Breast epithelium (tissue), 4 donors: ENCODE measurements at places on chromosomes 1 and 21. TPM values are rescaled to one million over a fixed set of nuclear protein-coding genes. Genes with fewer than 3 reads are reported as not detected.

GRCh38 chr1:113887402-113888175 lies at the start of gene BCL2L15:
TSS of gene BCL2L15 (minus strand) at chr1:113887581. CDS start at chr1:113887375, 206 bp downstream.
- DNase-seq: no peak

GRCh38 chr1:101004061-101004460 lies 21.5 kb downstream of the DPH5 start:
- no peak for DNase-seq

- DNase-seq: no peak
These were observed 1313.1 kb downstream of the MRPL39 start for GRCh38 chr21:24294171-24294570.

- DNase-seq: no peak
These were observed 67.9 kb upstream of the EFHD2 start for GRCh38 chr1:15341634-15342407.

DNA sequence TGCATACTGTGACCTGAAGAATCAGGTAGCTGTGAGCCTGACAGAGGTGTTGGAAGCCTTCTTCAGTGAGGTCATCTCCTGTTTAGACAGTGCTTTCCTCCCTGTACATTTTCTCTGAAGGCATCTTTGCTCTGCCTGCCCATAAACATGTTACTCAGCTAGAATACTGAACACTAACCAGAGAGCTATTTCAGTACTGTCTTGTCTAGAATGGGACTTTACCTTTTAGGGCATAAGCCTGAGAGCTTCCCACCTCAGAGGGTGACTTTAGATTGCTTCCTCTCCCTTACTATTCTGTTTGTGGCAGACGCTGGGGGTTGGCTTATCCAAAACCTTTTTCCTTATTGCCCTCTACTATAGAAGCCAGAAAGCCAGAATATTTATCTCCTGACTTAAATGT lies 23.3 kb upstream of the ZNF326 start:
- no peak for DNase-seq

DNA sequence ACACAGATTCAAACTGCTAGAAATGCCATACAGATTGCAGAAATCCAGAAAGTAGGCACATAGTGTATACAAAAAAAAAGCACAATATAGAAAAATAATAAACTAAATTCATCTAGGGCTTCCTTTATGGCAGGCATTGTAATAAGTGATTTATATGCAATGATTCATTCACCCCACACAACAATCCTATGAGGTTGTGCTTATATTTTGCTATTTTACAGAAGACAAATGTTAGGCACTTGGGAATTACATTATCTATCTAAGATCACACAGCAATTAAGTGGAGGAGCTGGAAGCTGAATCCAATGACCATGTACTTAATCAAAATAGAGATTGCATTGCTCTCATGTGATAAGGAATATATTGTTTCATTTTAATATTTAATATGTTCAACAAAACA lies 225.7 kb upstream of the KCNK2 start:
- no peak for DNase-seq

The TNFSF4 gene
- total RNA-seq: 0.66 TPM

The NHLH1 gene
- not detected for total RNA-seq

DNA sequence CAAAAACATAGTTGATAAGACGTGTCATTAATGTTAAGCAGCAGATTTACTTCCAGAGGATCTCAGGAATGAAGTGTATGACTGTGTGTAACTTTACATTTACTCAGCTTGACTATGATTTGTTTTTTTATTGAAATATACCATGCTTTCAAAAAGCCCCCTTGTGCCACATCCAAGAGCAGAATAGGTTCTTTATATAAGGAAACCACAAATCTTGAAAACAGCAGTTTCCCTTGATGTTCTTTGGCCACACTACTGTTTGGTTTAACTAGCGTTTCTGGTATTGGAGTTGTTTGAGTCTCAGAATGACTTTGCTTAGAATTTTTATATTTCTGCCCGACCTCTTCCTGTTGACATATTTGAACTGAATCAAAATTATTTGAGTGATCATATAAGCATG lies 25.0 kb downstream of the LRRC8C start:
- DNase-seq: no peak

DNA sequence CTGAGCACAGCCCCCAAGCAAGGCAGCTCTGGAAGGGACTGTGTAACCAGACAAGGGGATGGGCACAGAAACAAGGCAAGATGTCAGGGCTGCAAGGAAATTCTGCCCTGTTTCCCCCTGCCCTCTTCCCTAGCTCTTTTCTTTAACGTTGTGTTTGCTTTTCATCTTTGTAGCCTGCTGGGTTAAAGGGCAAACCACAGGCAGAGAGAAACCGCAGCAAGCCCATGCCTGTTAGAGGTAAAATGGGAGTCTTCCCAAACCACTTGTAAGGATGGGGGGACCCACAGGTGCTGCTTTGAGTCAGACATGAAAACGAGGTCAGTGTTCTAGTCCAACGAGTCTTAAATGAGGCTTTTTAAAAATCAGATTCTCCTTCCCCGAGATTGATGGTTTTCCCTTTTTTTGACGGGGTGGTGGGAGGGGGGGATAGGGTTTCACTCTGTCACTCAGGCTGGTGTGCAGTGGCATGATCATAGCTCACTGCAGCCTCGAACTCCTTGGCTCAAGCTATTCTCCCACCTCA lies 13.3 kb downstream of the TGFBR3 start:
- no peak for DNase-seq

DNA sequence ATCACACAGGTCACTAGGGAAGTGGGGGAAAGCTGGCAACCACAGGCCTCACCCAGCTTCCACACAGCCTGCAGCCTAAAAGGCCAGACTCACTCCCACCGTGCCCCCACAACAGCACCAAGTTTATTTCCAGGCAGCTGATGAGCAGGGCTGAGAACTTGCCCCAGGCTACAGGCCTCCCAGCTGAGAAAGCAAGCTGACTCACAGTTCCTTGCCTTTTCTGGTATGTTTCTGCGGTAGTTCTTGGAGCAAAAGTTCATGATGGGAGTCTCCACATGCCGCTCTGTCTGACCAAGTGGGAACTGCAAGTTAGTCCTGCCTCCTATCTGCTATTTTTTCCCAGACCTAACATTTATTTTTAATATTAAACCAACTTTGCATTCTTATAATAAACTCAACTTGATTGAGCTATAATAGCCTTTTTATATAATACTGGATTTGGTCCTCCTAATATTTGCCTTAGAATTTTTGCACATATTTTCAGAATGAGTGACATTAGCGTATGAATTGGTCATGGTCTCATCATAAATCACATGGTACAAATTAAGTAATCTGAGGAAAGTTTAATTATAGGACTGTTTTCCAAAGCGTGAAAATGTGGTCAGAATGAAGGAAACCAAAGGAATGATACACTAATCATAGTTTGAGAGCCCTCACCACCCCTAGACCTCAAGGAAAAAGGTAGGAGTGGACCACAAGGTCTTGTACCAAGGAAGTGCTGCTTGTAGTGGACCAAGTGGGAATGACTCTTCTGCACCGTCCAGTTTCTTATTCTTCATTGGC lies 30.7 kb downstream of the RPAP2 start:
- DNase-seq: no peak

DNA sequence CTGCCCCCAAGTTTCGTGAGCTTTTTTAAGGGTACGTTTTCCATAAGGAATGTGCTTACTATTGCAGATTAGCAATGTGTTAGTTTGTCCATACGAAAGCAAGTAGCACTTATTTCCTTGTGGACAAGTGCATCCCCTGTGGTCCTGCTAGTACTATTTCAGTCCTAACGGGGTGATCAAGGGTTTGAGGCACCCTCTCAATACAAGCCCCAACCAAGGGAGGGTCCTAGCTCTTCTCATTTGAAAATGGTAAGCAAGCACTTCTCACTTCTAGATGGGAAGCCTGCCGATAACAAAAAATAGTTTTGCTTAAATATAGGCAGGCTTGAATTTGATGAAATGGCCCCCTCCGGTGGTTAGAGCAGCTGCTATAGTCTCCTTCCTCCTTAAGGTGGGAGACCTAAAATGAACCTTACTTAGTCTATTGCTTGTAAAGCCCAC lies 64.0 kb upstream of the HMCN1 start:
- no peak for DNase-seq

DNA sequence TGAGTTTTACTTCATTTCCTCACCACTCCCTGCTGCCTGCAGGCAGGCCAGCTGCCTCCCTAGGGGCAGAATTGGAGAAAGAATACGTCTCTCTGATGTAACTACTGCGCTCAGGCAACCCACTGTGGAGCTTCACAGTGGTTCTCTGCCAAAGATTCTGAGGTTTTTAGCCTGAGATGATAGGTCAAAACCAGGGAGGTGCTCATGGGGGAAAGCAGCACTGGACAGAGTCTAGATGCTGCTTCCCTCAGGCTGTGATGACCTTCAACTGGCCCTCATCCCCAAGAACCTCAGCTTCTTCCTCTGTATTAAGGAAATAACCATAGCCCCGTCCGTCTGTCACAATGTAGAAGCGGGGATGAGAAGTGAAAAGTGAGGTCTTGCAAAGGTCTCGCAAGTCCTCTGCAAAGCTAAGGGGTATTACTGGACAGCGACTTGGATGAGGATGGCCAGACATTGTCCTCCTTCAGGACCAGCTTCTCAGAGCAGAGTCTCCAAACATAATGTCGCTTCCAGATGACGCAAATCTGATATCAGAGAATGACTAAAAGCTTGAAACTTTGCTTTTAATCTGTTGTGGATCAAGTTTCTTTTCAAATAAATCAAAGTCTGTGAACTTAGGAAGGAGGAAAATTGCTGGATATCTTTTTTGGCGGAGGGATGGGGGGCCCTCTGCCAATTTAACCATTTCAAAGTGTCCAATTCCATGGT lies 65.9 kb upstream of the ATP5PO start:
- DNase-seq: no peak

DNA sequence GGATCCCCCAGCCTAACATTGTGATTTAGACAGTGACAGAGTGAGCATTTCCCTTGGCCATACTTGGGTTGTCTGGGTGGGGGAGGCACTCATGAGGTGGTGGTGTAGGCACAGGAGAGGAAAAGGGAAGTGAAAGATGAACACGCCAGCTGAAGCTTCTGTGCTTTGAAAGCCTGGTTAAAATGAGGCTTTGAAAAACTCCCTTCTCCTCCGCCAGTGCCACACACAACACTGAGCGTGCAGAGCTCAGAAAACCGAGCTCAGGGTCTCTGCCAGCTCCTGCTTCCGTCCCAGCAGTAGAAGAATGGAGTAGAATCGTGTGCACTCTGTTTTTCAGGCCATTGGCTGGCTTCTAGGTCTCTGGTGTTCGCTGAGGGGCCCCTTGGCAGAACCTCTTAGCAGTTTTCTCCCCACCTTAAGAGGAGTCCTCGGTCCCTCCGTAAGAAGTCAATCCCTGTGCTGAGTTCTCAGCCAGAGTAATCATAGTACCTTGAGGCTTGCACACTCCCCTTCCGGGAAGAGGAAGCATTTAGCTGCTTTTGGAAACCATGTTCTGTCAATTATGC lies 12.9 kb downstream of the PLEKHM2 start:
- no peak for DNase-seq

The DIO1 gene
- total RNA-seq: 0.59 TPM

The KCNJ10 gene
- total RNA-seq: not detected

The DMBX1 gene
- not detected for total RNA-seq

The CCDC27 gene
- total RNA-seq: not detected

The OR10X1 gene
- not detected for total RNA-seq

- no peak for DNase-seq
These were observed 5.3 kb downstream of the ATP2B4 start for GRCh38 chr1:203631946-203632345.

The USF1 gene
- total RNA-seq: 64.6 TPM

GRCh38 chr1:93699503-93700168 lies 18.0 kb upstream of the BCAR3 start:
- DNase-seq: no peak

The LCE1C gene
- not detected for total RNA-seq

DNA sequence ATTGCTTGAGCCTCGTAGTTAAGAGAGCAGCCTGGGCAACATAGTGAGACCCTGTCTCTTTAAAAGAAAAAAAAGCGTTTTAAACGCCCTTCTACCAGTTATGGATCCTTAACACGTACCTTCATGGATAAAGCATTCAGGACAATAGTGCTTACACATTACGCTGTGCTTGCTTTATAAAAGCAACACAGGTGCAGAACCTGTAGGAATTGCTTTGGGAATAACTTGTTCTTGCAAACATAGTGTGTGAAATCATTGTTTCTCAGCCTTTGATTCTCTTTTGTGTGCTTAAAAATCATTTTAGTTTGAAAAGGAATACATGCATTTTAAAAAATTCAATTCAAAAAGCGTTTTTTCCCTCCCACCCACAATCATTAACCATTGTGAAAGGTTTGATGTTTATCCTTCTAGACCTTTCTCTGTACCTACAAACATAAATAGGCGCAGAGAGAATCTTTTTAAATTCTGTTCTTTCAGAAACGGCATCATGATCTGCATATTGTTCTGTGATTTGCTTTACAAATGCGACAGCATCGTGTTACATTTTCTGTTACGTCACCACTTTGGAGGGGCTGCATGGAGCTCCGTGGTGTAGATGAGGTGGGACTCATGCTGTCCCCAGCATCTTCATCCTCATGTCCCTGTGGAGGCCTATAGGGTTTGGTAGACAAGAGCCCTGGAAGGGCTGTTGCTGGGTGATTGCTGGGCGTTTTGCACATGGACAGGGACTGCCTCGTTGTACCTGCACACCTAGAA lies 54.6 kb downstream of the SPSB1 start:
- no peak for DNase-seq

GRCh38 chr1:33086384-33086850 lies 5.5 kb downstream of the AZIN2 start:
- DNase-seq: peak; percentile 56

- DNase-seq: no peak
These were observed 2.3 kb upstream of the SLC2A5 start for GRCh38 chr1:9071554-9072235.

DNA sequence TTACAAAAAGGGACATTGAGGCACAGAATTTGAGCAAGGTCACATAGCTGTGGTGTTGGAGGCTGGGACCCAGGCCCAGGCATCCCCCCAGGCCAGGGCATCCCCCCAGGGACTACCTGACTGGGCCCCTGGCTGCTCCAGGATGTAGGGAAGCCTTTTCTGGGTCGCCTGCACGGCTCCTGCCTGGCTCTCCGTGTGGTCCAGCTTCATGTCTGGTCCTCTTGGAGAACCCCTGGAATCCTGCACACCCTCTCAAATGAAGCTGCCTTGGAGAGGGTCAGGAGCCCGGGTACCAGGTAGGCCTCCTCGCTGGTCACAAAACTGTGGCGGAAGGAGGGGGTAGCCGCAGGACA lies 919 bp upstream of the CELSR2 start:
- DNase-seq: no peak

DNA sequence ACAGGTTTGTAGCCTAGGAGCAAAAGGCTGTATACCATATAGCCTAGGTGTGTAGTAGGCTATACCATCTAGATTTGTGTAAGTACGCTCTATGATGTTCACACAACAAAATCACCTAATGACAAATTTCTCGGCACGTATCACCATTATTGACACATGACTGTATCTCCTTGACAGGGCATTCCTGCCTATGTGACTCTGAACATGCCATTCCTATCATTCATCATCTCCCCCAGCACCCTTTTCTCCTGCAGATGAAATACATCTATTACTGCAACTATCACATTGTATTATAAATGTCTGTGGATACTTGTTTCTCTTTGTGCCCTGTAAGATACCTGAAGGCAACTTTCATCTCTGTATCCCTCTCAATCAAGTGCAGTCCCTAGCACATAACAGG lies 29.9 kb downstream of the TP53BP2 start:
- DNase-seq: no peak

The S100A7A gene
- not detected for total RNA-seq

The PLA2G2A gene
- total RNA-seq: 91.9 TPM

GRCh38 chr1:217542136-217542777 lies 88.6 kb downstream of the GPATCH2 start:
- DNase-seq: no peak

- DNase-seq: peak; percentile 93
These were observed 8.8 kb upstream of the FAM20B start for GRCh38 chr1:179016706-179017382.

The S100A8 gene
- 26.5 TPM for total RNA-seq

GRCh38 chr1:196425513-196425912 lies 182.7 kb downstream of the KCNT2 start:
- no peak for DNase-seq

The PLA2G5 gene
- 9.4 TPM for total RNA-seq

The FAM72C gene
- 0.32 TPM for total RNA-seq
